ENCODE measurements at places on chromosomes 5 and 9.
A peak's percentile ranks its signal among the peaks of the same experiment; 100 is the strongest.

- DNase-seq, result no peak
These were observed 37.1 kb downstream of the CAST start for GRCh38 chr5:96699186-96699820.

- DNase-seq, result no peak
These were observed 90.0 kb upstream of the NIPBL start for GRCh38 chr5:36786448-36787012.

DNA sequence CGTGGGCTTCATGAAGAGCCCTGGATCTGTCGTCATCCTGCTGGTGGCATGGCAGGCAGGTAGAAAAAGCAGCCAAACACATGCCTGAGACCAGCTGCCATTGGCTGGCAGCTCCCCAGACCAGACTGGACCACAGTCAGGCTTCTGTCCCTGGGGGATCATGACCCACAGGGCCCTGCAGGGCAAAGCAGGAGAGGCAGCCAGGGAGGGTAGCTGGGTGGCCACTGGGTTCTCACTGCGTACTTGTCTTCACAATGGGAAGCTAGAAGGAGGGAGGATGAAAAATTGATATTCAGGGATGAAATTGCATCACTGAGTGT lies 67.8 kb upstream of the GARNL3 start:
- DNase-seq, result no peak

DNA sequence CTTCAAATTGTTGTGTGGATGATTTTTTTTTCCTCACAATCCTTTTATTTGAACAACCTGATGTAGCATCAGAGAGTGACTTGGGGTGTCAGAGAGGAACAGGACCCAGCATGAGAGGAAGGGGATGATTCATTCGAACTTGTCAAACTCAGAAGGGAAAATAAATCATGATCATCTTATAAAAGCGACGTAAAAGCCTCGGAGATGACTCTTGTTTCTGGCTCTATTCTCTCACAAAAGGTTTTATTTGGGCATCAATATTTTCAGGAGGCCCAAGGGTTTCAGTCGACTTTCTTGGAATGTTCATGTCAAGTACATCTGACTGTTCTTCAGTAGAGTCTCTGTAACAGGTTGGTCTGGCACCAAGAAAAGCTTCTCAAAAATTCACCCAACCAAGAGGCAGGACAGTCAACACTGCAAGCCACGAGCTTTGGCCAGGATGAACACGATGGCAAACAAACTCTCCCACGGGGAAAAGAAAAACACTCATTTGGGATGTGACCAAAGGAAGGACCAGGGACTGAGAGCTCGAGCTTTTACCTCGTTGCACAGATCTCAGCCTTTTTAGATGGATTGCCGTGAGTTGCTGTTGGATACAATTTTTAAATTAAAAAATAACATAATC lies 55.1 kb downstream of the ANKH start:
- no peak for DNase-seq

- no peak for DNase-seq
These were observed 304.3 kb upstream of the ARRDC3 start for GRCh38 chr5:91687430-91687829.

DNA sequence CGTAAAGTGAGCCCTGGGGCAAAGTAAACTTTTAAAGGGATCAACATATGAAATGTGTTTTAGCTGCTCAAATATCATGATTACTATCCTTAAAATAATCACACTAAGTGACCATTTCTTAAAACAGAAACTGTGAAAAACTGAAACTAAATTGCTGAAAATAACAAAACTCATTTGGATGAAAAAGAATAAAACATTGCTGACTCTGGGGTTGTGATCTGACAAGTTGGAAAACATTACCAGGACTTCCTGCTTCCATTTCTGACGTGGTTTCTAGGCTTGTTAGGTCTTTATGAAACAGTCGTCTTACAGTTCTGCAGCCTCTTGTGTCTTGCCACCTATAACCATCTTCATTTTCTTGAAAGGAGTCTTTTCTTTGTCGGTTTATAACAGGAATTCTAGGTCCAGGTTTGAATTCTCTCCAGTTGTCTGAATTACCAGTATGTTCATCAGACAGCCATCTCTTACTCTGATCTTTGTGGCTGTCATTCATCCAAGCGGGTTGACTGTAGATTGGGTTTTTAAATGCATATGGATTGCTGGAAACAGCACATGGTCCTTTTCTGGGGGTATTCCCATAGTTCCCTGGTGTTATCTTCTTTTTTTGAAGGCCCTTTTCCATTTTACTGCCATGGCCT lies 1.7 kb downstream of the TUT7 start:
- DNase-seq, result no peak

GRCh38 chr9:2023042-2023441 lies 7.9 kb downstream of the SMARCA2 start:
- DNase-seq, result no peak

GRCh38 chr5:73284220-73284795 lies 111.3 kb downstream of the TMEM174 start:
- DNase-seq, result no peak

- DNase-seq, result no peak
These were observed 379.4 kb upstream of the RORB start for GRCh38 chr9:74117731-74118130.

GRCh38 chr5:150192462-150192861 lies 2.6 kb downstream of the SLC6A7 start:
- no peak for DNase-seq

DNA sequence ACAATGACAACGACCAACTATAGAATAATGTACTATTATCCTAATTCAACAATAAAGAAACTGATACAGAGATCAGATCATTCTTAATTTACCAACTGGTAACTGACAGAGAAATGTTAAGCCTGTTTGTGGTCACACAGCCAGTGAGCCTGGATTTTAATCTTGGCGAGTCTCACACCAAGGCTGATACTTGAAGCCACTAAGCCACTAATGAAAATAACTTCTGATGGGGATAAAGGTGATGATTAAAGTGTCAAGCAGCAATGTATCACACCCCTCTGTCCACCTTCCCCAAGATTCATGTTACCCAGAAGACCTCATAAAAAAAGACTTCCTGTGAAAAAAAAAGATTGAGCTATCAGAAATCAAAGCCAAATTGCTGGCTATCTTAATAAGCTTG lies 350.5 kb downstream of the SPOCK1 start:
- no peak for DNase-seq

GRCh38 chr5:148455185-148455584 lies 71.4 kb downstream of the FBXO38 start:
- no peak for DNase-seq

DNA sequence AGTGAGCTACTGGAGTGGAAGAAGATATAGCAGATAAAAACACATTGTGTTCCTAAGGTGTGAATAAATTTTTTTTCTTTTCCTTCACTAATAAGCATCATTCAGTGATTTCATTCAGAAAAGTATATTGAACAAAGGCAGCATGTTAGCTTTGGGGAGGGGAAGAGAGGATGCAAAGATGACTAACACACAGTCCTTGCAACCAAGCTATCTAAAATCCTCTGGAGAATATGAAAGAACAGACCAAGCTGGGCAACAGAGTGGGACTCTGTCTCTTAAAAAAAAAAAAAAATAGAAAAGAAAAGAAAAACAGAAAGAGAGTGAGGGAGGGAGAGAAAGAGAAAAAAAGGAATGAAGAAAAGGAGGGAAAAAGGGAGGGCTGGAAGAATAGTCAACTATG lies 22.3 kb upstream of the OMD start:
- no peak for DNase-seq

DNA sequence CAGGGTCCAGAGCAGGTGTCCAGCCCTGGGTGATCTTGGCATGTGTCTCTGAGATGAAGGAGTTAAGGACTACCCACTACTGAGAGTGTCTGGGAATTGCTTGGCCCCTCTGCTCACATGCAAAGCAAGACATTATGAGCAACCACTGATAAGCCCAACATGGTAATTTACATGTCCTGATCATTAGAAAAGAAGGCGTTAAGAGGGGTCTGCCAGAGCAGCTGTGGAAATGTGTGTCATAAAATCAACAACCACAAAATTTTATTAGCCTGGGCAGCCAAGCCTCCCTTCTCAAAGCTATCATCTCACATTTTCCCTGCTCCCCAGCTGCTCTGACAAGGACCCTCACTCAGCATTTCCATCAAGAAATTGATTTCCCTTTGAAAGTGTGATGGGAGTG lies 351.0 kb downstream of the SPOCK1 start:
- no peak for DNase-seq

DNA sequence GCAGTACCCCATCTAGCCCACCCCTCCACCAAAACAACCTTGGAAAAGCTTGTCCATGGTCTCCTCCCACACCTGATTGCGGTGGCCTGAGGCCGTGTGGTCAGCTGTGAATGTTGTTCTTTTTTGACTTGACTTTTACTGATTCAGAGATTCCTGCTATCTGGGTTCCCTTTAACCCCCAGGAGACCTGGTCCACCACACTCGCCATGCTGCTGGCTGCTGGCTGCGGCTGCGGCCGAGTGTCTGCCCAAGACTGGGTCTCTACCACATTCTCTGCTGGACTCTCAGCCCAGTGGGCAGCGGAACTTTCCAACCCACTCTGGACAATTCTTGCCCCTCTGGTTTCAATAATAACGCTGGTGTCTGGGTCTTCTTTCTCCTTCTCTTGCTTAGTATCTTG lies 28.4 kb downstream of the FGF1 start:
- DNase-seq, result no peak

DNA sequence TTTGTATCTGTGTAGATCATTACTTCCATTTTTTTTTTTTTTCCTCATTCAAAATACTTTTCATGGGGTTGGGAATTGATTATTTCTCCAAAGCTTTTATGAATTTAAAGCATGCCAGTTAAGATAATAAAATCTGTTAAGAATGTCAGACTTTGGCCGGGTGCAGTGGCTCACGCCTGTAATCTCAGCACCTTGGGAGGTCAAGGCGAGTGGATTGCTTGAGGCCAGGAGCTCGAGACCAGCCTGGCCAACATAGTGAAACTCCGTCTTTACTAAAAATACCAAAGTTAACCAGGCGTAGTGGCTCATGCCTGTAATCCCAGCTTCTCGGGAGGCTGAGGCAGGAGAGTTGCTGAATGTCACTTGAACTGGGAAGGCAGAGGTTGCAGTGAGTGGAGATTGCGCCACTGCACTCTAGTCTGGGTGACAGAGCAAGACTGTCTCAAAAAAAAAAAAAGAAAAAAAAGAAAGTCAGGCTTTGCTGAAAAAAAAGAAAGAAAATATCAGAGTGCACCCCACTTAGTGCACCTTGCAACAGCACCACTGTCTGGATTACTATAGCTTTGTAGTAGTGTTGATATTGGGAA lies 18.5 kb downstream of the TBC1D2 start:
- no peak for DNase-seq

DNA sequence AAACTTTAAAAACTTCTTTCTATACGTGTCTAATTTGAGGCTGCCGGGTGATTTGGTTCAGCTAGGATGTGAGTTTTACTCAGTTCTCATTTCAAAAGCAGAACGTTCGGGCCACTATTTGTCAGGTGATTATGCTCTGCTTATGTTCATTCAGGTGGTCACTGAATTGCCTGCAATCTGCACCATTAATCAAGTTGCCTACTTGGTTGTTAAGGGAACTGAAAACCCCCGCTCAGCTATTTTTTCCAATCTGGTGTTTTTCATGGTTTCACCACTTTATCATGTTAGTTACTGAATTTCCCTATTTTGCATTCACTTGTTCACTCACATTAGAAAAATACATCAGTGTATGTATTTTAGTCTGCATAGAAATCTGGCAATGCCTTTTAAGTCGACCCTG lies 523.0 kb downstream of the CSNK1G3 start:
- DNase-seq, result no peak

- DNase-seq, result peak; percentile 49
These were observed 1.8 kb downstream of the POU4F3 start for GRCh38 chr5:146340260-146341081.

Data from prostate gland (tissue), 2 donors.